ENCODE measurements at places on chromosomes 2 and 18.

DNA sequence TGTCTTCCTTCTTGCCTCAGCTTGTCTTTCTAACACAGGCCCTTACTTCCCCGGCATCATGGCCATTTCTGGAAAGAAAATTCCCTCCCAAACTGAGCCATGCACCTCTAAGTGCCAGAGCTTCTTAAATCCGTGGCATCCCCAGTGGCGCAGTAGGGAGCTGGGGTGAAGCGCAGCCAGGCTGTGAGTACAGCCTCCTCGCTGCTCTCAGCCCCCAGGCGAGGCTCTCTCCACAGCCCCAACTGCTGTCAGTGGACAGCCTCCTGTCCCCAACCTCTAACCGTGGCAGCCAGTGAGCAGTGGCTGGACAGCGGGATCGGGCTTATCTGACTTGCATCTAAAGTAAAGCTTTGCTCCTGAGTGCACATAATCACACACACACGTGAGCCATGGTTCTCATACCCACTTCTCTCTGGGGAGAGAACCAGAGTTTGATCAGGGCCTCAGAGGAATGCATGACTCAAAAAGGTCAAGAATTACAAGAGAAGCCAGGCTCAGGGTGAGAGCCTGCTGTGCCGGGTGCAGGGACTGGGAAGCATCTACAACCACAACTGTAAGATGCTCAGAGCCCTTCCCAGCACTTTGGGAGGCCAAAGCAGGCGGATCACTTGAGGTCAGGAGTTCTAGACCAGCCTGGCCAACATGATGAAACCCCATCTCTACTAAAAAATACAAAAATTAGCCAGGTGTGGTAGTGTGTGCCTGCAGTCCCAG is 50.7 kb downstream of the SFXN5 start:
- H3K36me3 ChIP-seq = no peaks in the 10 kb centered on the region
- no peaks in the 10 kb centered on the region for H3K4me1 ChIP-seq
- H3K27ac ChIP-seq = no peak overlapping the region
- no peak overlapping the region for H3K4me3 ChIP-seq
- no peaks in the 10 kb centered on the region for H3K27me3 ChIP-seq
- no peak for DNase-seq

DNA sequence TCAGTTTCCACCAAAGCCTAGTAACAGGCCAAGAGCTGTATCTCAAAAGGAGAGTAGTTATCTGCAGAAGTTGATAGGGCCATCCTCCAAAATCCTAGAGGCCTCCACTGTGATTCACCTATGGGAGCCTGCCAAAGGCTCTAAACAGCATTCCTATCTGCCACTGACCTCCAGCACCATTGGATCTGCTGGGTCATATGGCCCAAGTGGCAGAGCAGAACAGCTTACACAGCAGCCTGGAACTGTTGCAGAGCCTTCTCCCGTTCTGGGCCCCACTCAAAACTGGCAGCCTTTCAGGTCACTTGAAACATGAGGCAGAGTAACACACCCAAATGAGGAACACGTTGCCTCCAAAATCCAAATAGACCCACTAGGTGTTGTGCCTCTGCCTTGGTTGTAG is 345.2 kb upstream of the RND3 start:
- H3K36me3 ChIP-seq = no peaks in the 10 kb centered on the region
- DNase-seq = no peak
- no peak overlapping the region for H3K27ac ChIP-seq
- no peaks in the 10 kb centered on the region for H3K4me1 ChIP-seq
- H3K27me3 ChIP-seq = no peaks in the 10 kb centered on the region
- H3K4me3 ChIP-seq = no peak overlapping the region

DNA sequence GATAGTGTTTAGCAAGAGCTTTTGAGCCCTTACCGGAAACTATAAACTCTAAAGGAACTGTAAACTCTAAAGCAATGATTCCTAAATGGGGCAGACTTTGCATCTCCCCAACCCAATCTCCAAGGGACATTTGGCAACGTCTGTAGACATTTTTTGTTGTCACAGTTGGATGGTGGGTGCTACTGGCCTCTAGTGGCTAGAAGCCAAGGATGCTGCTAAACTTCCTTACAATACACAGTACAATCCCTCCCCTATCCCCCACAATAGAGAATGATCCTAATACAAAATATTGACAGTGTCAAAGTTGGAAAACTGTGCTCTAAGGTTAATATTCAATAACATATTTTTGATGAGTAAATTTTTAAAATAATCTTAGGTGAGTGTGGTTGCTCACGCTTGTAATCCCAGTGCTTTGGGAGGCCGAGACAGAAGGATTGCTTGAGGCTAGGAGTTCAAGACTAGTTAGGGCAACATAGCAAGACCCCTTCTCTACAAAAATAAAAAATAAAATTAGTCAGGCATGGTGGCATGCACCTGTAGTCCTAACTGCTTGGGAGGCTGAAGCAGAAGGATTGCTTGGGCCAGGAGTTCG is 66.7 kb downstream of the PTPN4 start:
- H3K4me1 ChIP-seq = peaks cover 43% of the 10 kb centered on the region
- H3K36me3 ChIP-seq = peaks cover 22% of the 10 kb centered on the region
- H3K27me3 ChIP-seq = no peaks in the 10 kb centered on the region
- H3K27ac ChIP-seq = no peak overlapping the region
- H3K4me3 ChIP-seq = no peak overlapping the region

GRCh38 chr2:238494573-238494961 is 67.8 kb downstream of the ASB1 start:
- H3K4me1 ChIP-seq = peaks cover 22% of the 10 kb centered on the region
- H3K27me3 ChIP-seq = no peaks in the 10 kb centered on the region
- DNase-seq = no peak
- peak overlapping the region; percentile 69 for H3K27ac ChIP-seq
- no peaks in the 10 kb centered on the region for H3K36me3 ChIP-seq
- H3K4me3 ChIP-seq = peak overlapping the region; percentile 36

GRCh38 chr2:12502759-12503158 is 214.0 kb upstream of the TRIB2 start:
- H3K27ac ChIP-seq = peak overlapping the region; percentile 43
- no peak overlapping the region for H3K4me3 ChIP-seq
- H3K4me1 ChIP-seq = peaks cover 94% of the 10 kb centered on the region
- DNase-seq = peak; percentile 53

- H3K27ac ChIP-seq = no peak overlapping the region
- DNase-seq = no peak
- H3K4me3 ChIP-seq = no peak overlapping the region
- no peaks in the 10 kb centered on the region for H3K36me3 ChIP-seq
Observed at GRCh38 chr2:106867196-106867953, 18.6 kb downstream of the ST6GAL2 start.

DNA sequence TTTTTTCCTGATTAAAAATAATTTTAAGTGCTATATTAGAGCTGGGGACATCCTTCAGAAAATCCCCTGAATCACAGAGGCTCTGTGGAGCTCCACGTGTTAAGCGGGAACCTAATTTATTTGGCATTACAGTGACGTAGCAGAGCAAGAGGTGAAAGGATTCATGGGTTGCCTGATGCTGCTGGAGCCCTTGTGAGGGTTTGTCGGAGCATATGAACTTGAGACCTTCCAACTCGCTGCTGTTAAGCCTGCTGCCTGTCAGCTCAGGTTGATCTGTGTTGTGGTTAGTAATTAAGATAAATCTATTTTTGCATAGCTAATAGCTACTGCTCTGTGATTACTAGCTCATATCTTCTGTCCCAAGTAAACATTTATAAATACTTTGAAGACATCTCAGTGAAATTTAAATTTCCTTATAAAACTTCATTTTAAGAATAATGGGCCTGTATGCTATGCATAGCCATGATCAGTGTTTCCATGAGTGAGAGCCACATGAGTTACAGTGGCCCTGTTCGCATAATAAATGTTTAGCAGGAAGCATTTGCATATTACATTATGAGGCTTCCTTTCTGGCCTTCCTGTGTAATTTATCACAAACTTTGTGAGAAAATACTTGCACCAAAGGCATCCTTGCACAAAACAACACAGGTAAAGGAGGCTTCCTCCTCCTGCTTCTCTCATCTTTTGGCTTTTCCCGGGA is 438.9 kb downstream of the PTPRM start:
- no peak for DNase-seq
- no peaks in the 10 kb centered on the region for H3K27me3 ChIP-seq
- H3K4me1 ChIP-seq = no peaks in the 10 kb centered on the region
- H3K4me3 ChIP-seq = no peak overlapping the region
- no peaks in the 10 kb centered on the region for H3K36me3 ChIP-seq

- no peaks in the 10 kb centered on the region for H3K4me1 ChIP-seq
- H3K4me3 ChIP-seq = no peak overlapping the region
- no peaks in the 10 kb centered on the region for H3K36me3 ChIP-seq
Observed at GRCh38 chr2:42558827-42559226, 9.6 kb upstream of the MTA3 start.

- H3K27ac ChIP-seq = no peak overlapping the region
- peaks cover 25% of the 10 kb centered on the region for H3K27me3 ChIP-seq
- DNase-seq = no peak
- H3K4me3 ChIP-seq = no peak overlapping the region
- H3K36me3 ChIP-seq = no peaks in the 10 kb centered on the region
Observed at GRCh38 chr18:48490641-48491293, 48.1 kb upstream of the CTIF start.

GRCh38 chr2:200028998-200029397 is 73.6 kb downstream of the MAIP1 start:
- no peak for DNase-seq
- H3K27me3 ChIP-seq = peaks cover 6% of the 10 kb centered on the region
- no peaks in the 10 kb centered on the region for H3K36me3 ChIP-seq
- H3K4me1 ChIP-seq = no peaks in the 10 kb centered on the region

- no peaks in the 10 kb centered on the region for H3K36me3 ChIP-seq
- H3K4me1 ChIP-seq = no peaks in the 10 kb centered on the region
- no peaks in the 10 kb centered on the region for H3K27me3 ChIP-seq
- H3K27ac ChIP-seq = no peak overlapping the region
Observed at GRCh38 chr2:109493176-109493935, 120.4 kb downstream of the SEPTIN10 start.

- no peak overlapping the region for H3K27ac ChIP-seq
- H3K36me3 ChIP-seq = no peaks in the 10 kb centered on the region
Observed at GRCh38 chr2:152028182-152028862, 70.5 kb downstream of the CACNB4 start.

GRCh38 chr2:158616480-158617000 is 159.8 kb downstream of the PKP4 start:
- no peak for DNase-seq
- no peaks in the 10 kb centered on the region for H3K4me1 ChIP-seq
- H3K4me3 ChIP-seq = no peak overlapping the region
- no peak overlapping the region for H3K27ac ChIP-seq
- peaks cover 6% of the 10 kb centered on the region for H3K36me3 ChIP-seq
- no peaks in the 10 kb centered on the region for H3K27me3 ChIP-seq

- no peaks in the 10 kb centered on the region for H3K36me3 ChIP-seq
- no peaks in the 10 kb centered on the region for H3K27me3 ChIP-seq
- peaks cover 12% of the 10 kb centered on the region for H3K4me1 ChIP-seq
- H3K27ac ChIP-seq = no peak overlapping the region
- H3K4me3 ChIP-seq = no peak overlapping the region
Observed at GRCh38 chr2:151614606-151615306, 119.5 kb downstream of the NEB start.

DNA sequence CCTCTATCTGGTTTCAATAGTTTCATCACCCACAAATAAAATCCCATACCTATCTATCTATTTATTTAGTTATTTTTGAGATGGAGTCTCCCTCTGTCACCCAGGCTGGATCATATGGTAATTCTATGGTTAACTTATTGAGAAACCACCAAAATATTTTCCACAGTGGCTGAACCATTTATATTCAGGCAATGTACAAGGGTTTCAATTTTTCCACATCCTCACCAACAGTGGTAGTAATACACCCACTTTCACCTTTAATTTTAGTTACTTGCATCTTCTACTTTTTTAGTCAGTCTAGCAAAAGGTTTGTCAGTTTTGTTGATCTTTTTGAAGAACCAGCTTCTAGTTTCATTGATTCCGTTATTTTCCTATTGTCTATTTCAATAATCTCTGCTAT is 46.1 kb upstream of the PHLPP1 start:
- DNase-seq = no peak
- H3K27ac ChIP-seq = no peak overlapping the region
- no peaks in the 10 kb centered on the region for H3K27me3 ChIP-seq
- no peak overlapping the region for H3K4me3 ChIP-seq

DNA sequence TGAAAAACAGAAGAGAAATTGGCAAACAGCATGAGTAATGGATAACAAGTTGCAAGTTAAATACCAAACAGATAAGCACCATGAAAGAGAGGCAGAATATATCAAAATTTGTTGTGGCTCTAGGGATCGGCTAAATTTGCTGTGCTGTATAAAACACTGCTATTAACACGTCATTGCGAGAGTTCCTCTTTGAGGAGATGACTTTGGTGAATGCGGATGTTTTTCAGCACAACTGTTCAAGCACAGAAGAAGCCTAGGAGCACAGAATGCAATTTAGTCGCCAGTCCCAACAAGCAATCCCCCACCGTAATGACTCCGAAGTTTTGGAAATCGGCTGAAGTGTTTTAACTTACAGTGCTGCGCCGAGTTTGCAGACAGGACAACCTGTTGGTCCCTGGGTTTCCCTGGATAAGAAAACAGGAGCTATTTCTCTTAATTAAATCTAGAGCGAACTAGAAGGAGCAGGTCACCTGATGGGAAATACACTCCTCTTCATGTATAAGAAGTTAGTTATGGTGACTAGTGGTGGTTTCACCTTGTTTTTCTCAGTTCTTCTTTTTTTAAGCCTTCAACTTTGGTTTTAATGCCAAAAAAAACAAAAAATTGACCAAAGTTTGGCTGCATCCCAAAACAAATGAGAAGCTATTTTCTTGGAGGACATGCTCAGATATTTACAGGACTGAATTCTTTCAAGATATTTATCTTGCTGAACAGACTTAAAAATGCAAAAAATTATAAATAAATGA is 454.1 kb upstream of the SALL3 start:
- DNase-seq = no peak
- peaks cover 7% of the 10 kb centered on the region for H3K27me3 ChIP-seq
- H3K36me3 ChIP-seq = no peaks in the 10 kb centered on the region

- no peak overlapping the region for H3K27ac ChIP-seq
- no peak overlapping the region for H3K4me3 ChIP-seq
- H3K36me3 ChIP-seq = no peaks in the 10 kb centered on the region
- peaks cover 3% of the 10 kb centered on the region for H3K27me3 ChIP-seq
Observed at GRCh38 chr2:192005211-192005610, 158.3 kb upstream of the CAVIN2 start.

- no peaks in the 10 kb centered on the region for H3K27me3 ChIP-seq
- no peaks in the 10 kb centered on the region for H3K4me1 ChIP-seq
Observed at GRCh38 chr2:146997945-146998344, 846.9 kb upstream of the ACVR2A start.
